ENCODE measurements at places on chromosomes 2 and 18.
A peak's percentile ranks its signal among the peaks of the same experiment; 100 is the strongest.

DNA sequence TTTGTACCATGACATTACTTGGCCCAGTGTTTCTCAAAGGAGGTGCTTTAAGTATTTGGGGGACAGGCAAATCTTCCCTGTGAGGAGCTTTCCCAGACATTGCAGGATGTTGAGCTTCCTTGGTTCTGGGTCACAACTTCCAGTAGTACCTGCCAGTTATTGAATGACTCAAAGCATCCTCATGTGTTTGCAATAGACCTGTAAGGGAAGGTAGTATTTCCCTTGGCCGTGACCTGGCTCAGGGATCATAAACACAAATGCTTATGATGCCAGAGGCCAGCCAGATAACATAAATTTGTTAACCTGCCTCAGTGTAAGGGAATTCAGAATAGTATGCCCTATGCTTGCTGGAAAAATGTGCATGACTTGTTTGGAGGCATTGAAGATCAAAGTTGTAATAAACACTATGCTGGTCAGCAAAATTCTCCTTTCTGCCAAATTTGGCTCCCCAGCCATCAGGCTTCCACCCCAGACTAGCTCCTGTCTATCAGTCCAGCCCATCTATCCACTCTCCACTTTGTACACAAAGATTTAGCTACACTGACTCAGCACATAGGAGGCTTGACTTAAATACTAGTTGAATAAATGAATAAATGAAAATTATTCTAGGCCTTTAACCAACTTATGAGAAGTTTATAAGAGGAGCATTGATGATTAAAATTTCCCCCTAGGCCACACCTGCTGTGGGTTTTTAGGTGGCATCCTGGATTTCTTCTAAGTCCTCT, 102.0 kb upstream of the EFEMP1 start:
- DNase-seq = no peak

DNA sequence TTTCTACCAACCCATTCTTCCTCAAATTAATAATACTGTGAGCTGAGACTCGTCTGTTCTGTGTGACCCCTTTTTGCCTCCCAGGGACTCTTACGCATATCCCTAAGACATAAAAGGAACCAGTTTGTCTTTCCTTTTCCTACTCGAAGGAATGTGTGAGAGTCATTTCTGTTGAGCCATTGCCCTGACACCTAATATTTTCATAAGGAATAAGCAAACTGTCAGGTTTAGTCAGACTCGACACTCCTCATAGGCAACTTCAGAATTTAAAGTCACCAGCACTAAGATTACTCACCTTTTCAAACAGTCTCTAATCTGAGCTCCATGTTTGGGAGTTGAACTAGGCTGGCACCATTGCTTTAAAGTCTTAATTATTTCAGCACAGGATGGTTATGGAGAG, 305.5 kb downstream of the IKZF2 start:
- DNase-seq = no peak

DNA sequence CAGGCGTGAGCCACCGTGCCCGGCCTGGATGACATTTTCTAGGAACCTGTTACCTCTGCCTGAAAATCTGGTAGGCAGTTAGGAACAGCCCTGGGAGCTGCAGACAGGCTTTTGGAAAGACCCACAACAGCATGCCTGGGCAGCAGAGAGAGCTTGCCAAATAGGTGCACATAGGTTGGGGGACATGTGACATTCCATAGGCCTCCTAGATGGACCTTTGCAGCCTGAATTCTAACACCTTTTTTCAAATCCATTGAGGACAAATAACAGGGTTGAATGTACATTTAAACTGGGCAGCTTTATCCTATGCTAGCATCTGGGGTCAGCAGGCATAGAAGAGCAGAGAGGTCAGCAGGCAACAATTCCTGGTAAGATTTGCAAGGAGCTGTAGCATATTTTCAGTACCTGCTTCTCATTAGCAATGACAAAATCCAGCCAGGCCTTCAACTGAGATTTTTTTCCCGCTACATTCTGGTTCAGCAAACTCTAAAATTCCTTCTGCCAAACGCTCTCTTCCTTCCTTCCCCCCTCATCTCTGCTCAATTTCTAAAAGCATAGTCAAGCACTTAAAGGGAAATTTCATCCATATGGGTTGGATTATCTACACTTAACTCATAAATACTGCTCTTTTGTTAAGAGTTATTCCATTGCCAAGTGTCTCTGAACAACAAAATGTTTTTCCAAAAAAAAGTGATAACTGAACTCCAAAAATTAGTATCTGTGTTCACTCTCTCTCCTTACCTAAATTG, 75.2 kb downstream of the SOWAHC start:
- DNase-seq = no peak

- DNase-seq = no peak
These were observed 5.0 kb upstream of the GBX2 start for GRCh38 chr2:236173036-236173728.

- no peak for DNase-seq
These were observed 89.1 kb downstream of the HS1BP3 start for GRCh38 chr2:20561637-20562454.

DNA sequence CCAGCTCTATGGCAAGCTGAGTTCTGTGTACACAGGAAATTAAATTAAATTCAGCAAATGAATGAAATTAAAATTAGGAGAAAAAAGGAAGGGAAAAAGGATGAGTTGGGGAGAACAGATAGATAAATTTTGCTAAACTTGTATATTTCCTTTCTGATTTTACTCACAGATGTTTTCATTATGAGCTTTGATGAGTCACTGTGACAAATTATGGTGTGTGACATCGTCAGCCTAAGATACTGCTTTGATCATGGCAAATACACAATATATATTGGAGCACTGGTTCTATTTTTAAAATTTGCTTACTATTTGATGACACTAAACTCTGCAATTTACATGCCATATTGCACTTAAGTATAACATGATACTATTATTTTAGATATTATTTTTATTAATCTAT, 464.6 kb upstream of the SPHKAP start:
- DNase-seq = no peak

DNA sequence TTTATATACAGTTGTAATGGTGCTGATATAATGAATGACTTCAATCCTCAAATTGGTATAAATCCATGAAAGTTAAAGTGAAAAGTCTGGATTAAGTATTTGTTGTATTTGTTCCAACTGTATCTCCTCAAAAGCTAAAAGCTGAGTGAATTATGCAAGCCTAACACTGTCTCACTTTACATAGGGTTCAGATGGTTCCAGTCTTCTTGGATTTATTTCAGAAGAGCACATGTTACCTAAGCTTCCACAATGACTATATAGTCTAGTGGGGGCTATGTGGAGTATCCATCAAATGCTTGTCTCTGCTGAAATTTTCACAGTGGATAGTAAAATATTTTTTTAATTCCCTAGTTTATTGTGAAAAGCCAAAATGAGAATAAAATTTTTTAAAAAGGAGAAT, 13.0 kb downstream of the MCEE start:
- no peak for DNase-seq

GRCh38 chr2:149001496-149001895, 37.0 kb upstream of the LYPD6B start:
- no peak for DNase-seq

DNA sequence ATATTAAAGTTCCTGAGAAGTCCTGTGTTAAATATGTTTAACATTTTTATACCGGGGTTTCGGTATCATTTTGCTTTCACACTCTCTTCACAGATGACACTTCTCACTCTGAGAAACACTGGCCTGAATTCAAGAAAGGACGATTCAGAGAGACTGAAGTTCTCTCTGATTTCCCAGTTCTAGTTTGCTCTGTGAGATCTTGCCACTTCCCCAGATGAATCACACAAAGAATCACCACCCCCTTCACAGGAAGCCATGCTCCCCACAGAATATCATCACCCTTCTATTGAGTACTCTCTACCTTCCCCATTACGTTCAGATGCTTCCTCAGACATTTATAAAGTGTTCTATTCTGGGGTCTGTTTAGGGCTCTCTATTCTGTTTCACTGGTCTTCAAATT, 16.1 kb upstream of the CD207 start:
- no peak for DNase-seq

DNA sequence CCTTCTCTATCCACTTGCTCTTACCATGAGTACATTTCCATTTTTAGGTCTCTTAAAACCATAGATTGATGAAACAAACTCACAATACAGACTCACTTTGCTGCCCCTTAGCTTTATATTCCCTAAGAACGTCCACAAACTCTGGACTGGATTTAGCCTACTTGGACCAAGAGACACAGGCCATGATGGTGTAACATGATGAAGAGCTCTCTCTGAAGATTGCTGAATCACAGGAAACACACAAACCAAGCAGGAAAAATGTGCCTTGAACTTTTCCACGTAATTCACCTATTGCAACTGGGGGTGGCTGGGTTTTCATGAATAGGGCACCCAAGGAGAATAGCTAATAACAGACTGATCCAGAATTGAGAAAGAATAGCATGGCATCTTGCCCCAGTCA, 201.7 kb upstream of the RBBP8 start:
- DNase-seq = no peak

DNA sequence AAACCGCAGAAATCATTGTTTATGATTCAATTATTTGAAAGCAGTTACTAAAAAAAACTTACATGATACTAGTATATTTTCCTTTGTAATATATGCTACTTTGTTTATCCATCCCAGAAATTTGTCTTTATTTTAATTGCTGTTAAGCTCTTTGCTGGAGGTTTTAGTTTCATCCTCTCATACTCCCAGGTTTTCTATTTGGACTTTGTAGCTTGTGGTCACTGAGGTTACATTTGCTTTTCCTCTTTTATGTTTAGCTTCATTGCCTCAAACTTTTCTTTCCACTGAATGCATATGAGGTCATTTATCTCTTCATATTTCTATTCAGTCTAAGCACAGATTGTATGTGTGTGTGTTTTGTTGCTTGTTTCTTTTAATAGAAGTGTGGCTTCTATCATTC, 89.9 kb downstream of the ERBB4 start:
- no peak for DNase-seq

- no peak for DNase-seq
These were observed 198.6 kb downstream of the HAUS1 start for GRCh38 chr18:46302528-46303485.

DNA sequence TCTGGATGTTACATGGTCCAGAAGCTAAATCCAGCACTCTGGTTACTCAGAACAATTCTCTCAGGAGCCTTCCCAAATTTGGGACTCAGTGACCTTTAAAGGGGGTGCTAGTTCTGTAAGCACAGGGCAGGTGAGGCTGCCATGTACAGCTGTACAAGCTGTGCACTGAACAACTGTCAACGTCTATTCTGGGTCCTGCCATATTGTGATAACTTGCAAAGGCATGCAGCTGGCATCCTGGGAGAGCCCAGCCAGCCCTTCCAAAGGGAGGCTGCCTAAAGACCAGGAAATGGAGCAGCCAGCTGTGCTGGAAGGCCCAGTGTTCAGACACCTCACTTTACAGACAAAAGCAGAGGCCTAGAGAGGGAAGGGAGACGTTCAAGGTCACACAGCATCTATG, 204.8 kb downstream of the KLHL29 start:
- DNase-seq = no peak

DNA sequence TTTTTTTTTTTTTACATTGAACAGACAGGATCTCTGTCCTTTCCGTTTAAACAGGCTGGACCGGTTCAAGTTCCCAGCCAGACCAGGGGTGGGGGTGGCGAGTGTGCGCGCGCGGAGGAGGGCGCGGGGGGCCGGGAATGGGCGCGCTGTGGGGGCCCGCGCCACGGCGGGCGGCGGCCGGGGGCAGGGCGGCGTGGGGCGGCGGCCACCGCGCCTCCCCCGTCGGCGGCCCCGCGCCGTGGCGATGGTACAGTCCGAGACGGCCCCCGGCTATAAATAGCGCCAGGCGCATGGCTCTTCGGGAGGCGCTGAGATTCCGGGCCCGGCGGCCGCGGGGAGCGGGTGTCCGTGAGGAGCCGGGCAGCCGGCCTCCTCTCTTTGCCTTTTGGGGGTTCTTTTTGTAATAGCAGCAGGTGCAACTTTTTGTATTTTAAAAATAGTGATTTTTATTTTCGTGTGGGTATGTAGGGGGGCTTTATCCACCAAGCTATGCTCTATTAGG, 430 bp upstream of the CELF4 start:
- DNase-seq = no peak

GRCh38 chr2:219465659-219466561, 31.3 kb downstream of the SPEG start:
- DNase-seq = no peak

GRCh38 chr2:212863185-212863588, 288.2 kb downstream of the IKZF2 start:
- DNase-seq = peak; percentile 34

DNA sequence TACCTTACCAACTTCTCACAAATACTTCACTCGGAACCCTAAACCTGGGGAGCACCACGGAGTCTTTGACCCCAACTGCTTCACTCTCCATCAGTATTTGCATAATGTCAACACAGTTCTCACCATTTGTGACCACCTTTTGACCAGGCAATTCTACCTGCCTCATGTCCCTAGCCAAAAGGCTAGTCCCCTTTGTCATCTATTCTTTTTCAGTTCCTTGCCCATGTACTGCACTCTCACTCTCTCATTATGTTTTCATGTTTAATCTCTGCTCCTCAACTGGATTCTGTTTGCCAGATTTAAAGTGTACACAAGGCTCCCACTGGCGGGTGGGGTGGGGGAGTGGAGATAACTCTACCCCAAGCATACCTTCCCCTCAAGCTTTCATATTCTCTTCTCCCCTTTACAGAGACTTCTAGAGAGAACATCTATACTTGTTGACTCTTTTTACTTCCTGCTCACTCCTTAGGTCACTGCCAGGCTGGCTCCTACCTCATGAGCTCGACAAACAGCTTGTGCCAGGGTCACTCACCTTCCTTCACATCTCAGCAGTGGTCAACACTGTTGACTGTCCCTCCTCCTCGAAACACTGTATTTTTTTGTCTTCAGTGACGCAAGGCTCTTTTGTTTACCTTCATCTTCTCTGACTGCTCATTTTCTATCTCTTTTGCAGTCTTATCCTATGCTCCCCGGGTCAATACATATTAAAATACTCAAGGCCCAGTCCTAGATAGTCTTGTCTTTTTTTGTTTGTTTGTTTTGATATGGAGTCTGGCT, 88.7 kb upstream of the MAP4K3 start:
- DNase-seq = no peak

DNA sequence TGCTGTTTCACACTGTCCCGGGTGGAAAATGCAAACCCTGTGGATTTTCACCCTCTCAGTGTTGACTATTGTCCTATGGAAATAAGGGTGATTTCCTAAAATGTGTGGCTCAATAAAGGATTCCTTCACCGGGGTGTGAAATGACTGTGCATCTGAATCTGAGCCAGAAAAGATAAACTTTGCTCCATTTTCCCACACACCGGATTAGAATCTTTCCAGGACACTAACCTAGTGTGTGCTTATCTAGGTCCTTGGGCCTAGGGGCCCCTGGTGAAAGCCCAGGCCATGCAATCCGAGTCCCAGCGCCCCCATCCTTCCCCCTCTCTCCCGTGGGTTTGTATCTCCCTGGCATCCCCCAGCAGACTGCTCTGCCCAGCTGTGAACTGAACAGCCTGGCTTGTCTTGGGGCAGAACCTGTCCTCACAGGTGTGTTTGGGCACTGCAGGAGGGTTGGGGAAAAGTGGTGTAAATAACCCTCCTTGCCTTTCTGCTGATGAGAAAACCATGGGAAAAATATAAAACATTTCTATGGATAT, 17.3 kb downstream of the KLHL29 start:
- no peak for DNase-seq

GRCh38 chr18:6537475-6537874, 122.8 kb upstream of the L3MBTL4 start:
- no peak for DNase-seq
